ENCODE measurements at places on chromosomes 3 and 15.
A peak's percentile ranks its signal among the peaks of the same experiment; 100 is the strongest.

DNA sequence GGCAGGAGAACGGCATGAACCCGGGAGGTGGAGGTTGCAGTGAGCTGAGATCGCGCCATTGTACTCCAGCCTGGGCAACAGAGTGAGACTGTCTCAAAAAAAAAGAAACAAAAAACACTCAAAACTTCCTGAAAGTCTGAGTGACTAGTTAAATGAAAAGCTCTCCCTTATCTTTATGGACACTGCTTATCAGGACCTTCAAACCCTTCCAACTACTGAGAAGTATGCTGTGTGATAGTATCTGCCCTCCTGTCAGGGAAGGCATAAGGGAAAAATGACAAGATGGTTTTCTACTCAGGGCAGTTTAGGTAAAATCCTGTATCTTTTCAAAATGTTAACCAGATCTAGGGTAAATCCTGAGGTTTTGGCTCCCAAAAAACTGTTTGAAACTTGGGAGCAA lies 21.8 kb downstream of the EMC7 start:
- DNase-seq = no peak

GRCh38 chr3:10242182-10243065 lies 5.8 kb upstream of the TATDN2 start:
- DNase-seq = no peak

DNA sequence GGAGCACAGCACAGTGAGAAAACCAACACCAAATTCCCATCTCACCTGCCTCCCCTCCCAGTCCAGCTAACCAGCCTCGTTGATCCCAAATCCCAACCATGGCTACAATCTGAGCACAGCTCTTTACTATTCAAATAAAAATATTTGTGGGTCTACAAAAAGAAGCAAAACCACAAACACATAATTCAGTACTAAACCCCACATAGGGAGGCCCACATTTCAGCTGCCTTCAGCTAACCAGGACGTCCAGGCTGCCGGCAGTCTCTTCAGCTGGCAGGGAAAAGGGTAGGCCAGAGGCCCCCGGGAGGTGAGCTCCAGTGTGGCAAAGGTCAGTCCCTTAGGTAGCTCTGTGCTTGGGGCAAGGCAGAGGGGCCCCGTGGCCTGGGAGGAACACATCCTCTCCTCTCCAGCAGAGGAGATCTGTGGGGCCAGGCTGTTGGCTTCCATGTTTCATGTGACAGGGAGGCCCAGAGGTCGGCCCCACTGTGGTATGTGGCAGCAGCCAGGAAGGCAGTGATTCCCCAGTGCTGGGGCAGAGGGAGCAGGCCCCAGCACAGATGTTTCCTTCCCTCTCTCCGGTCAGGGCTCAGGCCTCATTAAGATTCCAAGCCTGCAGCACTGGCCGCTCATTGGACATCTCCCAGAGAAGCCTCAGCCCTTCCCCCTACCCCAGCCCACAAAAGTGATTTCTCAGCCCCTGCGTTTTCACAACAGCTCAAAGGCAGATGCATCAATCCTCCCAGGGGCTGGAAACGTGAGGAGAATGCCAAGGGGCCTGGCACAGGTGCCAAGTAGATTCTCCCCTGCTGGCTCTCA lies 381.4 kb downstream of the NTRK3 start:
- peak; percentile 65 for DNase-seq

DNA sequence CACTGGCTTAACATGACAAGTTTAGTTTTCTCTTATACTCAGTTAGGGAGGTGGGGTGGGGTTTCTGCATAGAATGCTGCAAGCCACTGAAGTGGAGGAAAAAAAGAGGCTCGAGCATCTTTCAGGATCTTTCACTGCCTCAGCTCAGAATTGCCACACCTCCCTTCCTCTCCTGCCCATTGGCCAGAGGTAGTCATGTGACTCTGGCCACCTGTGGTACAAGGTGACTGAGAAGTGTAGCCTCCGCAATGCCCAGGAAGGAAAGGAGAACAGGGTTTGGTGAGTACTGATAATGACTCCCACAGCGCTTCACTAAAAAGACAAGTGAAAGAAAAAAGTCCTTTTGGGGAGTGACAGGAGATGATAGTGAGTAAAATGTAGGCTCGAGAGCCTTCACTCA lies 124.3 kb upstream of the TRIM42 start:
- no peak for DNase-seq

DNA sequence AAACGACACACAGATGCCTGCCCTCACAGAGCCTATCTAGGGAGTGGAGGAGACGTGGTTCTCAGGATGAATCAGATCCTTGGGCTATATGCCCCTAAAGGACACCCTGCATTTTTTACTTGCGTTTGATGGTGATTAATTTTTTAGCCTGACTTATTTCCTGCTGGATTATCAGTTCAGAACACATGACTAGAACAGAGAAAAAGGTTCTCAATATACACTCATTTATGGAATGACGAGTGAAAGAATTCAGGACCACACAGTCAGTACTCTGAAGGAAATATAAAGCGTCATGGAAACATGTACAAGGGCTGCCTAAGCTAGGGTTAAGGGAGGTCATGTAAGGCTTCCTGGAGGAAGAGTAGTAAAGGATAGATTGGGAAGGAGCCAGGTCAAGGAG lies 121.8 kb downstream of the SSR3 start:
- DNase-seq = no peak

- DNase-seq = no peak
Observed at GRCh38 chr15:44661576-44661975, 1.9 kb downstream of the SPG11 start.

DNA sequence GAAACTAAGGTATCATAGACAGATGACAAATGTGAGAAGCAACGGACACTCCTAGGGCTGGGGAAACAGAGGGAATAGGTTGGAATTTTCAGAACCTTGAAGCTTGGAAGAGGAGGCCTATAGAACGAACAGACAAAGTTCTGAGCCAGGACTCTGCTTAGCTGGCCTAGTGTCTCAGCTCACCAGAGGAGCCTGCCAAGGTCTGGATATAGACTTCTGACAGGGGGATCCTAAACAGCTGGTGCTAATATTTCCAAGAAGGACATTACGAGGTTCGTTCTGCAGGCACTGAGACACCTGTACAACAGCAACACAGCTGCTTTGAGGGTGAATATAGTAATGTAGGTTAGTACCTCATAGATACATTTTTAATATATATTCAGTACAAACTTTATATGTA lies 266.3 kb downstream of the CHL1 start:
- no peak for DNase-seq

DNA sequence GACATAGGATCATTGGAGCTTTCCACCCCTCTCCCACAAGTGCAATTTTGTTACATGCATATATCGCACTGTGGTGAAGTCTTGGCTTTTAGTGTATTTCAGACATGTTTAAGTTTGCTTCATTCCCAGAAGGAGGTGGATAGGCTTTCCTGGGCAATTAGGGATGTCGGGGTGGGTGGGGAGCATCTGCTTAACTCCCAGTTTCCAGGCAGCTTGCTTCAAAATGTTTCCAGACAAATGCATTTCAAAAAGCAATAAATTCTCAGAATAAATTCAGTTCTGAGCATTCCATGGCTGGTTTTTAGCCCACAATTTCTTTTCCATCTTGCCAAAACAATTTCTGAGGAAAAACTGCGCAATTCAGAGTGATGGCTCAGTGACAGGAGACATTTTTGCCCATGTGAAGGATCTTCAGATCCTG lies 227.7 kb upstream of the ZPLD1 start:
- no peak for DNase-seq

GRCh38 chr3:56115698-56116097 lies 352.6 kb downstream of the ERC2 start:
- no peak for DNase-seq

DNA sequence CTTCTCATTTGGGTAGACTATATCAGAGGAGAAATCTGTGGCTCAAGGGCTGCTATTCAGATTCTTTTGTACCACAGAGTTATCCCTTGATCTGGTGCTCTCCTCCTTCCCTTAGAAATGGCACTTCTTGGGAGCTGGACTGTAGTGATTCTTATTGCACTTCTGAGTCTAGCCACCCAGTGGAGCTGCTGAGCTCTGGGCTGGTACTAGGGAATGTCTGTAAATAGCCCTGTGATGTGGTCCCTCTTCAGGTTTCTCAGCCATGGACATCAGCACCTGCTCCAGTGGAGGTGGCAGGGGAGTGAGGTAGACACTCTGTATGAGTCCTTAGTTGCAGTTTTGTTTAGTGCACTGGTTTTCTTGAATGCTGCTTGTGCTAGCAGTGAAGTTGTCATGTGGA lies 1292.6 kb downstream of the SI start:
- no peak for DNase-seq

All from Ammon's horn (tissue), 1 donor.